ENCODE measurements at places on chromosomes 3 and 15.

DNA sequence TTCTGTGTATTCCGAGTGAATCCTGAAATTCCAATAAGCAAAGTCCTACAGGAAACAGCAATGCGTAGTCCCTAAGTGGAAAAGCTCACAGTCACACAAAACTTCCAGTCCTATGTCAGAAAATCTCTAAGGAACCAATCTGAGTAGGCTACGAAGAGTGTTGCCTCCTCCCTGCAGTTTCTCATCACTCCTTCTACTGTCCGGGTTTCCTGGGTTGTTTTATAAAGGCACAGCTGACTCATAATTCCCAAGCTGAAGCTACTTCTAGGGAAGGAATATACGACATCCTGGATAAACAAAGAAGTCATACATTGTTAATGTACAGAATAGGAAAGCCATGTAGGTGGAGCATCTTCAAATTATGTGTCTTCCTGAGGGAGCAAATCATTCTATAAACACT, 65.7 kb upstream of the RGMA start:
- no peak for DNase-seq

DNA sequence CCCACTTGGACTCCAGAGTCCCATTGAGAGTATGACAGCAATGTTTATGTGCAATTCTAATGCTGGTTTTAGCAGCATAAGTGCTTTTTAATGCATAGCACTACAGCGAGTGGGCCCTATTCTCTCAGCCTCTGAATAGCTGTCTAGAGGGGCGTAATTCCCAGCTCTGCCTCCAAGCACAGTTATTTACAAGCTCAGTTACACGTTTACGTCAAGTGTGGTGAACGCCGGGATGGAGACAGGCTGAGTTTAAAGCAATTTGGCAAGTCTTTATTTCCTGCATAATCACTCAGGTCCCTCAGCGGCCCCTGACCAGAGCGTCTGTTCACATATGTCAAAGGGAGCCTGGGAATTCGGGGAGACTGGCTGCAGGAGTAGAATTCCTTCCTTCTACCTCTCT, 43.9 kb downstream of the SOX14 start:
- DNase-seq = no peak

GRCh38 chr3:196662711-196663571, 23.4 kb downstream of the NRROS start:
- DNase-seq = no peak

DNA sequence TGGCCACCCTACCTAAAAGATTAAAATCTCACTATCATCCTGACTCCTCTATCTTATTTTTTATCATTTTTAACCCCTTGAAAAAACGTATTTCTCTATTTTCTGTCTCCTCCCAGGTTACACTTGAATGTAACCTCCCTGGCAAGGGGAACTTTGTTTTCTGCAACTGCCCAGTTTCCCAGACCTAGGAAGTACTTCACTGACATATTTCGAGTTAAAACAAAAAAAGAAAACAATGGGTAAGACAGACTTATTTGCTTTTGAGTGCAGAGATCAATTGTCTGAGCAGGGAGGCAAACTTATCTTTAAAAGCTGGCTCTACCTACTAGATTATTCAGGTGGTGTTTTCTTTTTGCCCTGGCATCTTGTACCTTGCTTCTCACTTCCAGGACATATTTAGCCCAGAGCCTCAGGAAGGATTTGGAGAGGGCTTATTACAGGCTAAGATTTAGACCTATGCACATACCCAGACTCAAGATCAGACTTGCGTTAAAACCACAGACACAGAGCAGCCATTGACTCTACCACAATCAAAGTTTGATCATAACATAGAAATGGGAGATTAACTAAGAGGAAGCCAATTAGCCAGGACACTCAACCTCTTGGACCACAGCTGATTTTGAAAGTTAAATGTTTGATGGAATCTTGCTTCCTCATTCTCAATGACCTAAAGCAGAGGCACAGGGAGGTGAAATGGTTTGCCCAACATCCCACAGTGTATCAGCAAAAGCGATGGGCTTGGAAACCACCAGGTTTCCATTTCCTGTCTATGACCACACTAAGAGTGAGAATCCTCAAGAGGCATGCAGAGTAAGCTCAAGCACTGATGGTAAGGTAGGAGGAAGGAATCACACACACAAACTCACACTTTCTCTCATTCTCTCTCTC, 169.5 kb upstream of the THBS1 start:
- DNase-seq = no peak

DNA sequence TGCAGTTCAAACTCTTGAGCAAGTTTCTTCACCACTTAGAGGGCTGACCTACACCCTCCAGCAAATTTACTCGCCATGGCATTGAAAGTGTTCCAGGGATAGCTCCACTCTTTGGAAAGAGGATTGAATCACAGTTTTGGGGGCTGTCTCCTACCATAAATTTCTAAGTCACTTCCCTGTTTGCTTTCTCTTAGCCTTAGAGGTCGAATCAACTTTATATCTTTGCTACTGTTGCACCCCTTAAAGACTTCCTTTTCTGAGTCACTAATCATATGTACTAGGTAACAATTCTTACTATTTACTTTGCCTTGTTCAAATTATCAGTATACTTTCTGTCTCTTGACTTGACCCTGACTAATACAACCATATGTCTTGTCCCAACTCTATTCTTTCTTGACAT, 1151.8 kb upstream of the ALCAM start:
- DNase-seq = no peak

DNA sequence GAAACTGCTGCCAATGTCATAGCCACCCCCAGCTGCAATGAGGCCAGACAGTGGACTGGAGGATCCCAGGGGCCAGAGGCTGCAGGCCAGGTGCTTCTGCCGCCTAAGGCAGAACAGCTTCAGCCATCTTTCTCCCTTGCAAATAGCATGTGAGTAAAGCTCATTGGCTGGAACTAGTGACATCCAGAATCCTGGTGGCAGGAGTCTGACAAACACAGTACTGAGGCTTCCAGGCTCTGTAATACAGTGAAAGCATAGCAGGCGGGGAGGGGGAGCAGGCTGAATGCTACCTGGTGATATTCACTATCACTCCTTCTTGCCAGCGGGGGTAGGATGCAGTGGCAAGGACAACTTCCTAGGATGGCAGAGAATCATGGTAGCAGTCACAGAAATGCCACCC, 36.5 kb upstream of the TBC1D21 start:
- DNase-seq = no peak

- DNase-seq = no peak
Measured at GRCh38 chr3:24401090-24401810, 93.4 kb downstream of the THRB start.

DNA sequence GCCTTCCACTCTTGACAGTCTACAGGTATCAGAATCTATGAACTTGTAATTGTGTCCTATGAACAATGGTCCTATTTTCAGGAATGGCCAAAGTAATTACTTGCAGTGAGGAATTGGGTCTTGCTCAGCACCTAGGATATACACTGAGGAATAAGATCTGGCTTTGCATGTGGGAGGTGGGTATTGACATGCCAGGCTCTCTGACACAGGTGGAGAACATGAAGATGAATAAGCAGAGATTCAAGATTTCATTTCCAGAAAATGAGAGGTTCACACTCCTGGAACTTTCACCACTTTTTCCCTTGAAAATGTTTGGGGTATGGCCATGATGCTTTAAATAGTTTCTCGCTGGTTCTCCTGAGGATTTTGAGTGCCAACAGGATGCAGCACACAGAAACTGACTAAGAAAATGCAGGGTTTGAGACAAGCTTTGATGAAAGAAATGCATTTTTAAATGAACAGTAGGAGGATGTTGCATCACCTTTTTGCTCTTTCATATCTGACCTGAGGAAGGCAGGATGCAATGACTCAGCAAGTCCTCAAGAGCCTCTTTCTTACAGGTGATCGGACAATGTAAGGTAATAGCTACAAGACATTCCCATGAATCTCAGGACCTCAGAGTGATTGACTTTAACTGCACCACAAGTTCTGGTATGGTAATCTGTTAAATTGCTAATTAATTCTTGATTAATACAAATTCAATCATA, 3.7 kb downstream of the HRG start:
- DNase-seq = peak; percentile 57

GRCh38 chr3:27976933-27977332, 254.8 kb upstream of the EOMES start:
- no peak for DNase-seq

DNA sequence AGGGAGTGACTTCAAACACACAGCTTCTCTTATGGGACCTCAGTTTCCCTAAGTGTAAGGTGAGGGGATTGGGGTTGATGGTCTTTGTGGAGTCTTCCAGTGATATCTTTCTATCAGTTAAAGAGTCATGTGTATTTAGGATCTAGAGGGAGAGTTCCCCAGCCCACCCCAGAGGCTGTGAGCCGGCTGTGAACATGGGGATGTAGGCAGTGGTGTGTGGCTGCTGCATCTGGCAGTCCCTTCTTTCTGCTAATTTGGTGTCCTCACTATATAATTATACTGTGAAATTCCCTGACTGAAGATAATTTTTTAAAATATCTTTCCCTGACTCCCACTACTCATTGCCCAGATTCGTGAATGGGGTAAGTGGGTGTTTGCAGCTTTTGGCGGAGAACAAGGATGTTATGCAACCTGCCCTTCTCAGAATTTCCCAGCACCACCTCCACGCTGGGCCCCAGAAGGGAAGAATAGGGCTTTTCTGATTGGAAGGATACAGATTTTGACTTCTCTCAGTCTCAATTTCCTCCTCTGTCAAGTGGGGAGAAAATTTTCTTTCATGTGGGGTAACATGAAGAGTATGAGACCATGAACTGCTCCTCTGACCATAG, 79.0 kb upstream of the RASGRF1 start:
- DNase-seq = no peak

DNA sequence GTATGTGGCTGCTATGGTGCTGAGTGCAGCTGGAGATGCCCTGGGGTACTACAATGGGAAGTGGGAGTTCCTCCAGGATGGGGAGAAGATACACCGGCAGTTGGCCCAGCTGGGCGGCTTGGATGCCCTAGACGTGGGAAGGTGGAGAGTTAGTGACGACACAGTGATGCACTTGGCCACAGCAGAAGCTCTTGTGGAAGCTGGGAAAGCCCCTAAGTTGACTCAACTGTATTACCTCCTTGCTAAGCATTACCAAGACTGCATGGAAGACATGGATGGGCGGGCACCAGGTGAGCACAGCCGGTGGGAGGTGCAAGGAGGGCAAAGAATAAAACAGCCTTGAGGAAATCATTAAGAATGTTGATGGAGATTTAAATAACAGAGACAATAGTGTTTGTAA, 2.9 kb downstream of the ADPRH start:
- DNase-seq = peak; percentile 70

DNA sequence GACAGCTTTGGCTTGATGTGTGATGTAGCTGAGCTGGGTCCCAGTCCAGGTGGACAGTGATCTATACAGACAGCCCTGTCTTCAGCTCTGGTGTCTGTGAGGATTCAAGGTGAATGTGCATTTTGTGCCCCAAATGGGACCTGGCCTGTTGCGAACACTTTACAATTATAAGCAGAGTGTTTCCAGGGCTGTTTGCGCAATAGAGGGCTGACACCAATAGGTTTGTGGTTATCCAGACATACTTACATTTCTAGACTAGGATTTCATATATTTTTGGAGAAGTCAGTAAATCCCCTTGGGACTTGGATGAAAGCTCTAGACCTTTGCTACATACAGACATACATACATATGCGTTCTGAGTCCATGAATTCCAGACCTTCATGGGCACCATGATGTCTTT, 4.2 kb upstream of the TATDN2 start:
- DNase-seq = no peak

DNA sequence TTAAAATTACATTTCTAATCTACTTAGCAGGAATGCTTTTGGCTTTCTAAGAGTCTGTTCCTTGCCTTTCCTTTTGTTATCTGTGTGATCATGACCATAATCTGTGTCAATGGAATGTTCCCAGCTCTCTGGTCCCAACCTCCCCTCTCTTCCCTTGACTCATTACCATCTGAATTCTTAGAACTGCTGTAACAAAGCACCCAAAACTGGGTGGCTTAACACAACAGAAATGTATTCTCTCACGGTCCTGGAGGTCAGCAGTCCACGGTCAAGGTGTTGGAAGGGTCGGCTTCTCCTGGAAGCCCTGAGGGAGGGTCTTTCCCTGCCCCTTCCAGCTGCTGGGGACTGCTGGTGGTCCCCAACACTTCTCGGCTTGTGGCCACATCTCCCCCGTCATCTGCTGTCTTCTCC, 81.1 kb downstream of the LRRK1 start:
- DNase-seq = no peak

DNA sequence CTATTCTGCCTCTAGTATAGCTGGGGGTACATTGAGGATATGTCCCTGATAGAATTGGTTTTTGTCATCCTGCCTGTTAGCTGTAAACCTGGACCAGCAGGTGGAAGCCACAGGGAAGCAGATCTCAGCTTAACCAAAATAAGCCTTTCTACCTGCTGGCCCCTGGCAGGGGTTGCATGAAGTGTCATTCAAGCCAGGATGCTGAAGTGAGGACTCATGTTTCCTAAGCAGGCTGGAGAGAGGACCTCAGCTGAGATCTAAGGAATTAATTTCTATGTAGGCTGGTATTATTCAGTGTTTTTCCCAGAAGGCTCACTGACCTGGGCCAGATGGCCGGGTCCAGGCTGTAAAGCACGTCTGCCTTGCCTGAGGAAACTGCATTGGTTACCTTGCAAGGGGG, 128.9 kb downstream of the MEGF11 start:
- no peak for DNase-seq

DNA sequence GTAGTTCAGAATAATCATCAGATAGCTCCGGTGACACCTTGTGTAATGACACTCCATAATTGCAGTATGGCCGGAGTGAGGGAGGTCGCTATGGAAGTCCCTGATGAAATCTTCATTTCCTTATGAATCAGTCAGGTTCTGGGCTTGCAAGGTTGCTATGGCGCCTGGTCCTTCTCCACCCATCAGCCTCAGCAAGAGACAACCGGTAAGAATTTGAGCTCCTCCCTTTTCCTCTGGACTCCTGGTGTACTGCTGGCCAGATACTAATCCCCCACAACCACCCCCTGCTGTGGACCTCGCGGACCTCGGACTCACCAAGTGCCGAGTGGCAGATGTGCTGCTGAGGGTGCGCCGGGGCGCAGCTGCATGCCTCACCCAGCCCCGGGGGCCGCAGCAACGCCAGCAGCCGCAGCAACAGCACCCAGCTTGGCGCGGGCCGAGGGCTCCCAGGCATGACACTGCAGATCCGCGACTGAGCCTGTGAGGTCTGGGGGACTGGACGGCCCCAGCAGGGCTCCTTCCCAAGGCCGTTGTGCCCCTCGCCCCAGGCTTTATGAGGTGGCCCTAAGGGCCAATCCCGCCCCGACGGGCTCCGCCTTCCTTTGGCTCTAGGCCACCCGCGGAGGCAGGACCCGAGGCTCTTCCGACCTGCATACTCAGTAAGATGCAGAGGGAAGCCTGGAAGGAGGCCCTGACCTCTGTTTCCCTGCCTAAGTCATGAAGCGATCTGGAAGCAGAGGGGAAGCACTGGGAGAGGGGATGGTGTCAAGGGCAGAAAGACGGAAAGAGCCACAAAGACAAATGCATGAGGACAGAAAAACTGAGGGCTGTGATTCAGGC, at the start of gene TIMP4:
Gene TIMP4, minus strand, starts transcription at position 526 of the 840 bp plus-strand sequence. Its CDS starts 72 bp downstream, at position 454.
- no peak for DNase-seq

- no peak for DNase-seq
Measured at GRCh38 chr15:48544778-48545177, 100.7 kb downstream of the FBN1 start.

DNA sequence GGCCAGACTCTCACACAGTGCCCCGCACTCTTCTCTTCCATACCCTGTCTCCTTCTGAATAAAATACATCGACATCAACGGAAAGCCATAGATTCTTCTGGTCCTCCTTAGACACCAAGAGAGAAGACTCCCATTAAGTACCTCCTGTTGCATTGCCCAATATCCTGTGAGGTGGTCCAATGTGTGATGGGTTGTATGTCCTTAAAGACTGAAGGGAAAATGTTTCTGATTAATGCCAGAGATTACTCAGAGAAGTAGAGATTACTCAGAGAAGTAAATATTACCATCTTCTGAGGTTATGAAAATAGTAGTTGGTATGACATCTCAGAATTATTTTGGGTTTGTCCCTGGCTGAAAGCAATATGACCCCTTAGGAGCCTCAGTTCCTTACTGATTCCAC, 60.8 kb upstream of the GALNT15 start:
- DNase-seq = no peak

Data from activated CD4-positive, alpha-beta T cell treated with anti-CD3 and anti-CD28 coated beads, Interleukin-2, amount 10 ng/mL, durations not matched to agents 24 days and 14 days (primary cell).